ENCODE measurements at places on chromosomes 6 and 20. TPM values are rescaled to one million over a fixed set of nuclear protein-coding genes. Genes with fewer than 3 reads are reported as not detected.

The GINS1 gene
- 34.1 TPM for total RNA-seq

The VGLL2 gene
- not detected for total RNA-seq

The STMND1 gene
- total RNA-seq = not detected

The PRSS16 gene
- total RNA-seq = 0.54 TPM

The MOCS1 gene
- 4.1 TPM for total RNA-seq

The MCM9 gene
- 20.0 TPM for total RNA-seq

The MLN gene
- total RNA-seq = not detected

- no peak for DNase-seq
Measured at GRCh38 chr6:25066593-25066992, 130.8 kb upstream of the RIPOR2 start.

DNA sequence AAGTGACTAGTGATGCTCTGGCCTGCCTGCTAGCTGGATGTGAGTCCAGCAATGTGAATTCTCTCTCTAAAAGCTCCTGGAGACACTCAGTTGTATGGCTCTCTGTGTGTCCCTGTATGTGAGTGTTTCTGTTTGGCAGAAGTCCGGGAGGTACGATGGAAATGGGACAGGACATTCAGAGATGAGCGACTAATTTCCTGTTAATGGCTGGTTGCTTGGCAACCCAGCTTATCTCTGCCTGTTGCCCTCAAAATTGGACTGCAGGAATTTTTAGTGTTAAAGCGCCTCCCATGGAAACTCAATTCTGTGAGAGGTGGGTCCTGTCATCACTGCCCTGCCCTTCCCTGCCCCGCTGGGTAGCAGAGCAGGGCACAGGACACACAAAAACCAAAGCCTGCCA is 136.8 kb upstream of the LRFN2 start:
- DNase-seq = no peak

DNA sequence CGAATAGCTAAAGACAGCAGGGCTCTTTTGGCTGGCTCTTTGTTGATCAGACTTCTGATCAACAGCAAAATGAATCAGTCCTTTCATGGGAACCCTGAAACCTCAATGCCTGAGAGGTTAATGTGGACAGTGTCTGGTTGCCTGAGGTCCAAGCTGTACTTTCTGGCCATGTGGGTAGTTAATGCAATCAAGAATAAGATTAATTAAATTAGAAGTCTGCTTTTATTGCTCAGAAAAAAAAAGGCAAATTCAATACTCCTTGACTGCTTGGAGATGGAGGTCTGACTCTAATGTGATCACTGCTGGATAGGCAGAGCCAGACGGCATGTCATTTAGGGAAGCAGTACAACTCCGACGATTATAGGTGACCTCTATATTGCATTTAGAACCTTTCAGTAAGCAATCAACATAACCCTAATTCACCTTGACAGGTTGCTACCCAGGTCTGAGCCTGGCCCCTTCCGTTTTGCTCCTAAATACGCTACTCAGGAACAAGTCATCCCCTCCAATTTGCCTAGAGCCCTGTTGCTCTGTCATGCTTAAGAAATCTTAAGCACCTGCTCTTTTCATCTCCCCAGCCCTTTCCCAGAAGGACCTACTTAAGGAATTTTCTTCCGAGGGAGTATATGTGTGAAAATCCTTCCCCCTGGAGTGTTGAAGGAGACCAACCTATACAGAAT is 370.0 kb upstream of the SPTLC3 start:
- DNase-seq = no peak

DNA sequence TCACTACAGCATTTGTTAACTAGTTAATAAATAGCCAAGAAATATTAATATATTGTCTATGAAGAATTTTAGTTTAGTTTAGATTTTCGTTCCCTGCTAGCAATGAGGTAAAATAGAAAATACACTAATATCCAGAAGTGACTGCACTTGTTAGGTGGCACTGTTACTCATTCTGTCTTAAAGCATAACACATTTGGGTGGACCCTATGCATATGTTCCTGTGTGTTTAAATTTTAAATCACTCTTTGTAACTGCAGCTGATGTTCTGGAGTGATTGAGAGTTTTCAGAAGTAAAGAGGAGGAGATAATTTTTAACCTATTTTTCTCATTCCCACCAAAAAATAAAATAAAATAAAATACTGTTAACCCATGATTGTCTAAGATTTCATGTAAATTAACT is 73.9 kb upstream of the SOX4 start:
- no peak for DNase-seq

DNA sequence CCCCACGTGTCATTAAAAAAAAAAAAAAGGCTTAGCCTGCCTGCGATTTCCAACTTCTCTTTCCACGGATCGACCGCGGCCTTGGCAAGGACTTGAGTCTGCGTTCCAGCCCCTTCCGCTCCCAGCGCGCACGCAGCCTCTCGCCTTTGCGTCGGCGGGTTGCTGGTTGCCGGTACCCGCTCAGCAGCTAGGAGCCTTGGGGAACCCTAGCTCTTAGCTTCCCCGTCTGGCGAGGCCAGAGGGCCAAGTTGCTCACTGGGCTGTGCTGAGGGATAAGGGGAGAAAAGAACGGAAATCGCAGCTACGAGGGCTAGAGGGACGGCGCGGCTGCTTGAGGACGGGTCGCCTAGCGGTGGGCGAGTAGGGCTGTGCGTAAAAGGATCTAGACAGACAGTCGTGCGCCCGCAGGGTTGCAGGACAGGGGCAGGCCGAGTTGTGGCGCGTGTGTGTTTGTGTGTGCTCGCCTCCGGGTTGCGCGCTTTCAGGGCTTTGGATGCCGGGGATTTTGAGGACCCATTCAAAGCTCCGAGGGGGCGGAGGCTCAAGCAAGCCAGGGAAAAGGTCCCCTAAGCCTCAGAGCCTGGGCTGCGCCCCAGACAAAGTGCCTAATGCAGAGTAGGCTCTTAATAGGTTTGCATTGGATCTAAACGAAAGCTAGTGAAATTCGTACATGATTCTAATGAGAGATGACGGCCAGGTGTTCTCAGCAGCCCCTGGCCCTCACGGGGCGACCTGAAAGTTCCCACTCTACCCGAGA is 40.5 kb upstream of the OSTM1 start:
- DNase-seq = peak; percentile 53

- DNase-seq = no peak
Measured at GRCh38 chr20:51562027-51562331, 19.5 kb upstream of the NFATC2 start.

DNA sequence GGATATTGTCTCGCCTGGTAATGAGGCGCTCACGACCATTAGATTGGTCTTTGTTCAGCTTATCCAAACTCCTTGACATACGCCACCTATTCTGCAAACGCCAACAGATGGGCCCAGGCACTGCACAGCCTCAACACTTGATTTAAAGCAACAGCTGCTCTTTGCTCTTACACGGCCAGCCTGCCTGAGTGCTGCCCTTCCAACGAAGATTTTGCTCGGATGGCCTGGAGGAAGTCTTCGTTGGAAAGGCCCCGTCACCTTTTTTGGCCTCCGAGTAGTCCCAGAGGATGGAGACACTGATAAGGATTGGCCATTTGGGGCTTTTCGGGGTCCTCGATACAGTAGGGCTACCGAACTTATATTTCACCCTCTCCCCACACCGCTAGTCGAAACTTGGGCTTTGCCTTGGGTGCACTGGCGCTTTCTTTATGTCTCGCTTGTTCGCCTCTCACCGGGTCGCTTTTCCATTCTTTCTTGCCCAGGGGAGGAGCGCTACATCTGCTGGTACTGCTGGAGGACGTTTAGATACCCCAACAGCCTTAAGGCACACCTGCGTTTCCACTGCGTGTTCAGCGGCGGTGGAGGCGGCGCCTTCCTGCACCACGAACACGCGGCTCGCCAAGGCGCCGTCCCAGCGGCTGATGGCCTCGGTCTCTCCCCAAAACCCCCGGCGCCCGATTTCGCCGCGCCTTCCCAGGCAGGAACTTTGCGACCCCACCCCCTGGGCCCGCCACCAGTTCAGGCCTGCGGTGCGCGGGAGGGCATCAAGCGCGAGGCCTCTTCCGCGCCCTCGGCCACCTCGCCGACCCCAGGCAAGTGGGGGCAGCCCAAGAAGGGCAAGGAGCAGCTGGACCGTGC is 6.1 kb downstream of the PRDM13 start:
- DNase-seq = no peak

- DNase-seq = no peak
Measured at GRCh38 chr6:33984466-33985312, 161.2 kb downstream of the GRM4 start.

- no peak for DNase-seq
Measured at GRCh38 chr6:80250391-80250997, 144.0 kb downstream of the BCKDHB start.

DNA sequence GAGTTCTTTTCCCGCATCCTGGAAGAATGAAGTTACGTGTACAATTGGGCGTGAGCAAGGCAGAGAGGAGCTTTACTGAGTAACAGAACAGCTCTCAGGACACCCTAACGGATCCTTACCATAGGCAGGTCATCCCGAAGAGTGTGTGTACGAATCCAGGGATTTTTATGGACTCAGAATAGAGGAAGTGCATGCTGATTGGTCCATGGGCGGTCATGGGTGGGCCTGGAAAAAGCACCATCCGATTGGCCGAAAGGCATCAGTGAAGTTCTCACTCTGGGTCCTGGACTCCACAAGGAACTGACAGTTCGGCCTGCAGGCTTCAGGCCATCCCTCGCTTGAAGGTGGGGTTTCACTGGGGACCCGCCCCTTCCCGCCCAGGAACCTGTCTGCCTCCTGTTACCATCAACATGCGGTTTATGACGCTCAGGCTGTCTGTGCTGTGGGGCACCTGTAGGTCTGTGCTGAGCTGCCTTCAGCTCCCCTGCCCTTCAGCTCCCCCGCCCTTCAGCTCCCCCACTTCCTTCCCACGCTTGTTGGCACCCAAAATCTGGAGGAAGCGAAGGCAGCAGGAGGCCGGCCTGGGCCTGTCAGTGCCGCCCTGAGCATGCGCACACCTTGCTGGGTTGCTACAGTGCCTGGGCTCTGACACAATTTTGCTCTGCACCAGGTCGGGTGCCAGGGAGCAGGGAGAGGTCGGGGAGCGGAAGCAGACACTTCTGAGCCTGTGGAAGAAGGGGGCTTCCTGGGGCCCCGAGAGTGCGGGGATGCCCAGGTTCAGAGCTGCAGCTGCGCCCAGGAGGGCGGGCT is 57.9 kb upstream of the MANEA start:
- no peak for DNase-seq

GRCh38 chr6:15755526-15755925 is 92.7 kb upstream of the DTNBP1 start:
- DNase-seq = no peak

DNA sequence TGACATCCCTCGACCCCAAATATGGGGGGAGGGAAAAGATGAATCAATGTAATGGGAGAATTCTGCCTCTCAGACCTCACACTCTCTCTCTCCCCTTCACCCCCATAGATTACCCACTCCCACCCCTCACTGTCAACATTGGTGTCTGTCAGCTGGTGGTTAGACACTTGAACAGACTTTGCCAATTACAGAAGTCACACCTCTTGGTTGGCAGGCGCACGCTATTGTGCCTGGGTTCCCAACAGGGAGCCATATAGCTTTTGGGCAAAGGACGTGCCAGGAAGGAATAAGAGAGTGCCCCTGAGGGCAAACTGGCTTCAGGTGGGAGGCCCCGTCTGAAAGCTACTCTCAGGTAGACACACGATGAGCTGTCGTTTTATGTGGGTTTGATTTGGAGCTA is 54.1 kb upstream of the FYN start:
- no peak for DNase-seq
